ENCODE measurements at places on chromosomes 7 and 10. TPM values are rescaled to one million over a fixed set of nuclear protein-coding genes. Genes with fewer than 3 reads are reported as not detected.

ESYT2 gene
- 31.8 TPM for total RNA-seq

GSTO2 gene
- total RNA-seq = 5.9 TPM

SEMA3C gene
- 0.26 TPM for total RNA-seq

RNF133 gene
- total RNA-seq = 0.49 TPM

MYO1G gene
- 0.13 TPM for total RNA-seq

SORCS1 gene
- 0.56 TPM for total RNA-seq

TRIL gene
- total RNA-seq = 0.23 TPM

ZNF107 gene
- 10.4 TPM for total RNA-seq

- peak; percentile 45 for DNase-seq
Measured at GRCh38 chr10:110530131-110530831, 32.6 kb downstream of the DUSP5 start.

- no peak for DNase-seq
Measured at GRCh38 chr7:125098377-125098970, 168.8 kb upstream of the POT1 start.

- no peak for DNase-seq
Measured at GRCh38 chr7:108266035-108266434, 135.9 kb upstream of the LAMB4 start.

- no peak for DNase-seq
Measured at GRCh38 chr10:78278058-78278404, 244.4 kb downstream of the RPS24 start.

DNA sequence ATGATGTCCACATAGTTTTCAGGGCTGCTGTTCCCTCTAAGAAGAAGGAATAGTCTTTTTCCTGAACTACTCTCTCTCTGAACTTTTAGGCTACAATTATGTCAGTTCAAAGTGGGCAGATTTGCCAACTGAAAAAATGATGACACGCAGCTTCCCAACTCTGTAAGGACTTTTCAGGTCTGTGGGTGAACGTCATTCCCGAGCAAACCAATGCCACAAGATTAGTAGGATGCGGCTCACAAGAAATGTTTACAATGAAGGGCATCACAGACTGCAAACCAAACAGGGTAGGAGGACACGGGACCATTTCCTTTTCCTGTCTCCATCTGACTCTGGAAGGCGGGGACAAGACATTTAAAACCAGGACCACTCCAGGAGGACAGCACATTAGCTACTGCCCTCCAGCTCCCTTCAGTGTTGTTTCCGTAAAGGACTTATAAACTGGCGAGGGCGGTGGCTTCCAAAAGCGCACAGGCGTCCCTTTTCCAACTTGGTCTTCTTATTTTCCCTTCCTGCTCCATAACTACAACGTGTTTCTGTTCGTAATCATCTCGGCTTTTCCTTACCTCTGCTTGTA, 539 bp upstream of the MKLN1 start:
- DNase-seq = peak; percentile 44

DNA sequence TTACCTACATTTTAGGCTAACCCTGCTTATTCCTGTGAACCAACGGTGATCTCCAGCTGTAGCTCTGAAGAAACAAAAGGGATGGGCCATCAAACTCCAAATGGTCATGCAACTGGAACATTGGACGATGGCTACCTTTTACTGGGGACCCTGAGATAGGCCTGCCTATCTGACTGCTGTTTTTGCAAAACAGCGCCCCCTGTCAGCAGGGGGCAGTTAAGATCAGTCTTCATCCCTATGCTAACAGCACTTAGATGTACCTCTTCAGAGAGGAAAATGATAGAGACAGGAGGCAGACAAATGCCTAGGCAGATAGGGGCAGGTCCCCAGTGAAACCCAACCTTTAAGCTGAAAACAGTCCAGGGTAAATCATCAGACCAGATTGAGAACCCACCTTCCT, 1085.4 kb upstream of the SORCS1 start:
- no peak for DNase-seq

- DNase-seq = no peak
Measured at GRCh38 chr7:2399848-2400587, 3.4 kb upstream of the CHST12 start.

DNA sequence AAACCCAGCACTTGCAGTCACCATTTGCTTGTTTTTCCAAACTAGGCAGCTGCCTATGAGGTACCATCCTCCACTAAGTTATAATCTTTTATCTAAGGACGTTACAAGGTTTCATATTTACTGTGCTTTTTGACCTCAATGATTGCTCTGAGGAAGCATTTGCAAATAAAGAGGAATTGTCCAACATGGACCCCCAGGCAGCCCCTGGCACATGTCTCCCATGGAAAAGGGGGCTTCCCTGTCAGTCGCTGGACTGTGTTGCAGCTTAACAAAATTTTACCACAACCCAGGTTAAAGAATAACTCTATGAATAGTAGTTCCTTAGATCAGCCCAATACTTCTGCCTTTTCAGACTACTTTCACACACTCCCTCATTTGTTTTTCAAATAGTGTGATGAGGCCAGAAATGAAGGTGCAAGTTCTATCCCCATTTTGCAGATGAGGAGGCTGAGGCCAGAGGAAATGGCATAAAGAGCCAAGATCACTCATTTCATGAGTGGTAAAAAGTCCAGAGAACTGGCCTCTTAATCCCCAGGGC, 52.8 kb upstream of the ZPBP start:
- no peak for DNase-seq
